Upper lobe of right lung (tissue), 1 donor: ENCODE measurements at places on chromosomes 12 and 14.

DNA sequence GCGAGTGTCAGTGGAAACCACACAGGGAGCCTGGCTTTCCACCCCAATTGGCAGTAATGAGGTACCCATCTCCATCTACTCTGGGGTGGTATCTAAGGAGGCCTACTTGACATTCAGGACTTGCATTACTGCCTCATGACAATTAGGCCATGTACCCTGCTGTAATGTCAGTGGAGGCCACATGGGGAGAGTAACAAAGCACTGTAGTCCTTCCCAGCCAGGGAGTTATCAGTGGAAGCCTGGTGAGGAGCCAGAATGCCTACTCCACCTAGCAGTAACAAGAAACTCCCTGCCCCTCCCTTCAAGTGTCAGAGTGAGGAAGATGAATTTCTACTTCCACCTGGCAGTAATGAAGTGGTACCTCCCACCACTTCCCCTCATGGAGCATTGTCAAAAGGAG, 12.5 kb downstream of the TIMM9 start:
- no peak for DNase-seq

GRCh38 chr14:37062191-37062803, 110.1 kb downstream of the SLC25A21 start:
- no peak for DNase-seq

DNA sequence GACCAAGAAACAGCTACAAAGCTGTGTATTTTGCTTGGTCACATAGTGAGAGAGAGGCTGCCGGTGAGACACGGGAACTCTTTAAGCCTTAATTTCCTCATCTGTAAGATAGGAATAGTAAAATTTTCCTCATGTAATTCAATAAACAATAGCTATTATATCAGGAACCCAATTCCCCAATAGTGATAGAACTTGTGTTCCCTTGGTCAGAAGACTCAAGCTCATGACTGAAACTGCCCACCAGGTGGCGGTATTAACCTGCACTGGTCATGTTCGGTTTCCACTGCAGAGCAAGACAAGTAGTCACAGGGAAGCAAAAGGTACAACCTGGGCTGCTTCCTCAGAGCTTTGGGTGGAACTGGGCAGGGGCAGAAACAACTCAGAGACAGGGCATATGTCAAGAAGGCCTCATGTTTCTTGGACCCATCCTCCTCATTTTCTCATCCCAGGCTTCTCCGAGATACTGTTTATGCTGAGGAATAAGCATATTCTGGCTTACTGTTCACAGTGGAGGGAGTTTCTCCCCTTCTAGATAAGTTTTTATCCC, 4.2 kb upstream of the AJUBA start:
- DNase-seq, result peak; percentile 83

DNA sequence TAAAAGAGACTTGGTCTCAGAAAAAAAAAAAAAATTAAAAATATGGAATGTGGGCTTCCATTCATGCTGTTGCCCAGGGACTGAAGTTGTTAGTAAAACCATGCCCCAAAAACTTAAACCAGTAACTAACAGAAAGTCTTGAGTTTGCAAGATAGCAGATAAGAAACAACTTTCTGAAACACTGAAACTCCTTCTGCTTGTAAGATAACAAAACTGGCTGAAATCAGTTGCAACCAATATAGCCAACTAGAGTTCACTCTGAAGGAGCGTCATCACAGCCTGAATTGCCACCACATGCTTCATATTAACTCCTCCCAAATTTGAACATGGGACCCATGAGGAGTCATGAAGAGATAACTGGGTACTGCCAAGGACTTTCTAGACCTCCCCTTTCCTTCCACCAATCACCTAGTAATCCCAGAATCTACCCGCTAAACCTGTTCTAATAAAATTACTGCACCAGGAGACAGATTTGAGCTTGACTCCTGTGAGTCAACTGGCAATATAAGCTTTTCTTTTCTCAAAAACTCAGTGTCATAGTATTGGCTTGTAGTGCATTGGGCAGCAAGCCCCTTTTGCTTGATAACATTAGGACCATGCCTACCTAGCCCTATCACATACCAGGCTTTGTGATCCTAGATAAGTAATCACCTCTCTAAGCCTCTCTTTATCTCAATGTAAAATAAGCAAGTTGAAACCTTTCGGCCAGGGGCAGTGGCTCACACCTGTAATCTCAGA, 53.6 kb downstream of the R3HDM2 start:
- DNase-seq, result no peak

- DNase-seq, result no peak
These were observed 127.6 kb upstream of the NCOR2 start for GRCh38 chr12:124694846-124695497.

DNA sequence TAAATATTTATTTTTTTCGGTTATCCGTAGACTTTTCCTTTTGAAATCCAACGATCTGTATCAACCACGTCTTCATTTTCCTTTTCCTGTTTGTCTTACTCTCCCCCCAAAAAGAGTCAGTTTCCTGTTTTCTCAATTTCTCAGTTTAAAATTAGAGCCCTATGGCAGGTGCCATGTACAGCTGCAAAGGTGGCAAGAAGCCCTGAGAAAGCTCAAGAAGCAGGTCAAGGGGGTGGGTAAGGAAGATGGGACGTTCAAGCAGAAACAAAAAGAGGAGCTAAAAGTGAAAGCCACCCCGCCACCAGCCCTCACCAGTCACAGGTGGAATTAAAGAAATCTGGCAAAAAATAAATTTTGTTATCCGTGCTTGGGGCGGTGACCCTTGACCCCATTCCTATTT, 26.7 kb downstream of the SLC35E3 start:
- no peak for DNase-seq

DNA sequence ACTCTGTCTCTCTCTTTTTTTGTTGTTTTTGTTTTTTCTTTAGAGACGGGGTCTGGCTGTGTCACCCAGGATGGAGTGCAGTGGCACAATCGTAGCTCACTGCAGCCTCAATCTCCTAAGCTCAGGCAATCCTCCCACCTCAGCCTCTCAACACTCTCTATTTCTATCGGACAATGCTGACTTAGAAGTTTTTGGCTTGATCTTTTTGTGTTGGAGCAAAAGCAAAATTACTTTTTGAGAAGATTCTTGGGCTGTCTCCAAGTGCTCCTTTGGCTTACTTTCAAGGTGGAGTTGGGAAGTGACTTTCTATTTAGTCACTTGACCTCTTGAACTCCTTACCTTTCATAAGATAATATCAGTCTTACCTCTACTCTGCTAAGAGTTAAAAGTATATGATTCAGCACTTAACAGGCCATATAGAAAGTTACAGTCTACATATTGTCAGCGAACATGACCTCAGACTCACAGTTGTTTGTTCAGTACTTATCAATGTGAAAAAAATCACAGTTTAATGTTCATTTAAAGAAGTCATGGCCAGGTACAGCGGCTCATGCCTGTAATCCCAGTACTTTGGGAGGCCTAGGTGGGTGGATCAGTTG, 15.4 kb upstream of the MIA2 start:
- no peak for DNase-seq

GRCh38 chr12:510071-510825, 50.5 kb downstream of the B4GALNT3 start:
- DNase-seq, result peak; percentile 74

DNA sequence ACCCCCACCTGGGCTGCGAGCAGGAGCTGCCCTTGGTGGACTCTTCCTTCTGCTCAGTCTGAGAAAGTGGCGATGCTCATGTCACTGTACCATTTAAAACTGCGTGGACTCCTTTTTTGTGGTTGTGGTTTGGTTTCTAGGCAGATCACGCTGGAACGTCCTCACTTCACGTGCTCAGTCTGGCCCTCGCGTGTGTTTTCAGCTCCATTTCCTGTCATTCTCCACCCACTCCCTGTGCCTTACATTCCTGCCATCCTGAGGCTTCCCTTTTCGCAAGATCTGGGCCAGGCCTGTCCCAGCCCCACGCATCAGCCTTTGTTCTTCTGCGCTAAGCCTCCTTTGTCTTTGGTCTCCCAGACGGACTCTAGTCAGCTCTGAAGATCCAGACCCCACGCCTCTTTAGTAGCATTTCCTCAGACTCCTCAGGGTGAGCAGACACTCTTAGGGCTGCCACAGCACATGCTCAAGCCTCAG, 105.4 kb downstream of the FBXL14 start:
- DNase-seq, result no peak

- no peak for DNase-seq
These were observed 124.4 kb downstream of the RPS29 start for GRCh38 chr14:49461529-49462401.

DNA sequence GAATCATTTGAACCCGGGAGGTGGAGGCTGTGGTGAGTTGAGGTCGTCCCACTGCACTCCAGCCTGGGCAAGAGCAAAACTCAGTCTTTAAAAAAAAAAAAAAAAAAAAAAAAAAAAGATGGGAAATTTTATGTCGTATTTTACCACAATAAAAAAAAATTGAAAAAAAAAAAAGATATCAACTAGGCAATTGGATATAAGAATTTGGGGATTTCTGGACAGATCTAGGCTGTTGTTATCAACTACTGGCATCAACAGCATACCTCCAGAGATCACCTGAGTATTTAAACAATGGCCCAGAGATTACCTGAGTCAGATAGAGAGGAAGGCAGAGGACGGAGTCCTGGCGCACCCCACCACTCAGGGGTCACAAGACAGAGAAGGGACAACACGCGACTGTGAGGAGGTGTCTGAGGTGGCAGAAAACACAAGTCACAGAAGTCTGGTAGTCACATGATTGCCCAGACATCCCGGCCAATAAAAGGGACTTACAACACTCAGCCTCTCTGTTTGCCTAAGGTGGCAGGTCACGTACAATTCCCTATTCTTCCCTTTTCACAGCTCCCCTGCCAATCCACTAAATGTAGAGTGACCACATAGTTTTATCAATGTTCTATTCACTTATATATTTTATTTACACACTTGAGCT, 1.8 kb downstream of the SPRING1 start:
- DNase-seq, result peak; percentile 76

DNA sequence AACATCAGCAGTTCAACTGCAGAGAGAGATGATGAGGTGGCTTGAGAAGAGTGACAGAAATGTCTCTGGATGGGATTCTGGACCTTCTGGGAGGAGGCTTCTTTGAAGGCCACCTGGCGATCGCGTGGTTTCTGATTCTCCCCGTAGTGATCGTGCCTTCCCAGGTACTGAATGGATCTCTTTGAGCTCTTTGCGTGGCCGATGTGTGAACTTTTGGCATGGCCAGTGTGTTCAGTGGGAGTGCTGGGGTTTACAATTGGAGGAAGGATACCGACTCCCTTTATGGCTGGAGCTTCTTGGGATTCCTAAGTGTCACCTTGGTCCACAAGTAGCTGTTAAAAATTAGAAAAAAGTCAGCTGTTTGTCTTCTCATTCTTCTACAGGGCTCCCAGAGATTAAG, 374.7 kb downstream of the C12orf75 start:
- DNase-seq, result no peak
